Stimulated activated CD4-positive, alpha-beta T cell treated with anti-CD3 and anti-CD28 coated beads, Interleukin-12 subunit alpha, Interleukin-12 subunit beta, amount 100 ng/mL, for 24 hours (primary cell): ENCODE measurements at places on chromosomes 6 and 20.

GRCh38 chr6:163285691-163286090 is 128.8 kb upstream of the QKI start:
- no peak for DNase-seq

GRCh38 chr20:41154436-41155176 is 17.3 kb downstream of the PLCG1 start:
- DNase-seq, result no peak

- DNase-seq, result no peak
Measured at GRCh38 chr20:2698186-2698817, 5.7 kb downstream of the EBF4 start.

DNA sequence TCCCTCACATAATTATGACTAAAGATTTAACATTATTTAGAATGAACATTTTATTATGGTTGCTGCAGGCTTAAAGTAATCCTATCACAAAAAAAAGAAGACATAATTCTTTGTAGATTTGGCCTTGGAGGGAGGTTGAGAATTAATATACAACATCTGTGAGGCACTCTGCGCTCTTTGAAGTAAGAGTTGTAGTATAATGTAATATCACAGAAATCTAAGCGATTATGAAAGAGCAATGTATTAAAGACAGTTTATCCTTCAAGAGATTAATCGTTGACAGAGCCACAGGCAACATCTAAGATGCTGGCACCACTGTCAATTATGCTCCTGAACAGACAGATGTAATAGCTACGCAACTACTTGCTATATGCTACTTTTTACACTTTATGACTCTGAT is 946.8 kb downstream of the GRIK2 start:
- no peak for DNase-seq

- no peak for DNase-seq
Measured at GRCh38 chr6:14658886-14659561, 541.5 kb downstream of the CD83 start.

GRCh38 chr20:50242863-50243609 is 52.4 kb downstream of the CEBPB start:
- no peak for DNase-seq

DNA sequence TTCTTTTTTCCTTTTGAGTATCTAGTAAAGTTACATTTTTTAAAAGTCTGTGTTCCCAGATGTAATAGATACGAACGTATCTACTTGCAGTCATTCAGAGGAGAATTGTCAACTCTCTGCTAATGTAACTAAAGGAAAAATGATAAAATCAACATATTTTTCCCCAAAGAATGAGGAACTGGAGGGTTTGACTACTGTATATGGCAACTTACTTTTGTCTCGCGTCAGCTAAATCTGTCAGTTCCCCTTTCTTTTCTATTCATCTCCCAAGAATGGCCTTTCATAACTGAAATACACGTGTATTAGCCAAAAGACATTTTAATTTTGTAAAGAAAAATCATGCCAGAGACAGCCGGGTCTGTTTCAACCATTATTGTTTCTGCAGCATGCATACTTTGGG is 5.4 kb downstream of the EYA2 start:
- DNase-seq, result no peak

DNA sequence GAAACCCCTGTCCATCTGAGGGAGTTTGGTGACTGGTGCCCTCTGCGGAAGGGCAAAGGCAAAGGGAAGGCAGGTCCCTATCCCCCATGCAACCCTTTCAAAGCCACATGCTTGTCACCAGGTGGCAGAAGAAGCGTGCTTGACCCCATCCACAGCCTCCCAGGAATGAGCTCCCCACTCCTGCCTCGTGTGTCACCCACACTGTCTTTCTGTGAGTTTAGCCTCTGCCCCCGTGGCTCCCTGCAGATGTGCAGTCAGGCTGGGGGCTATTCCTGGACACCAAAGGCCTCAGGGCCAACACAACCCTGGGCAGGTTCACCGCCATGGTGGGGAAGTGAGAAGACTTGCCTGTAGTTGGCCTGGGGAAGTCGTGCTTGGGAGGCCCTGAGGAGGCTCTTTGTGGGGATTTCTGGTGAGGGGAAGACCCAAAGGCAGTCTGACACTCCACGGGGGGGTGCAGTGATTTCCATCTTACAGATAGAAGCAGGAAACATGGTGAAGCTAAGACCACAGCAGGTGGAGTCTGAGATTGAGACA is 16.6 kb upstream of the PCMTD2 start:
- DNase-seq, result no peak

- no peak for DNase-seq
Measured at GRCh38 chr6:88047510-88048150, at the start of gene SPACA1. Gene SPACA1, plus strand, starts transcription at chr6:88047841. Its CDS starts 65 bp downstream, at chr6:88047906.

DNA sequence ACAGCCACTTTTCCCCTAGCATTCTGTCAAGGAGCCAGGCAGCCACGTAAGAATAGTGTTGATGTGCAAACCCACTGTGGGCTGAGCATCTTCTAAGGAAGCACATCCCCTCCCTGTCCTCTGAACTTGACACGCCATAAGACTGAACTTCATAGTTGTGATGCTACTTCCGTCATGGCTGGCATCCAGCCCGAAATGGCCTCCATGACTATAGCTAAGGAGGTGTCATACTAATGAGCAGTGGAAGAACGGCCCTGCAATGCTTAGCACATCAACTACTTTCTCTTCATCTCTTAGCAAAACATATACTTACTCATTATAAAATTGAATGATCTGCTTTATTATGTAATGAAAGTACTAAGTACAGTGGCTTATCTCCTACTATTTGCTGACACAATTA is 110.2 kb downstream of the GJA10 start:
- DNase-seq, result no peak

- no peak for DNase-seq
Measured at GRCh38 chr6:18347866-18348265, 39.3 kb upstream of the RNF144B start.

- no peak for DNase-seq
Measured at GRCh38 chr6:130843575-130844320, 16.5 kb downstream of the SMLR1 start.

GRCh38 chr6:37304766-37305165 is 46.8 kb upstream of the TMEM217 start:
- DNase-seq, result no peak

- DNase-seq, result no peak
Measured at GRCh38 chr6:154996841-154997311, 1.8 kb downstream of the TIAM2 start.

GRCh38 chr6:141107591-141108160 is 1025.0 kb upstream of the GJE1 start:
- DNase-seq, result no peak

DNA sequence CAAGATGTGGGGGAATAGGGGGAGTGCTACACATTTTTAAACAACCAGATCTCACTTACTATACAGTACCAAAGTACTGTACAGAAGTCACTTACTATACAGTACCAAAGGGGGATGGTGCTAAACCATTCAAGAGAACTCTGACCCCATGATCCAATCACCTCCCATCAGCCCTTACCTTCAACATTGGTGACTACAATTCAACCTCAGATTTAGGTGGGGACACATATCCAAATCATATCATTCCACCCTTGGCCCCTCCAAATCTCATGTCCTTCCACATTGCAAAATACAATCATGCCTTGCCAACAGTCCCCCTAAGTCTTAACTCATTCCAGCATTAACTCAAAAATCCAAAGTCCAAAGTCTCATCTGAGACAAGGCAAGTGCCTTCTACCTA is 49.9 kb upstream of the CD2AP start:
- no peak for DNase-seq

- no peak for DNase-seq
Measured at GRCh38 chr20:38537176-38537575, 43.8 kb upstream of the ADIG start.

DNA sequence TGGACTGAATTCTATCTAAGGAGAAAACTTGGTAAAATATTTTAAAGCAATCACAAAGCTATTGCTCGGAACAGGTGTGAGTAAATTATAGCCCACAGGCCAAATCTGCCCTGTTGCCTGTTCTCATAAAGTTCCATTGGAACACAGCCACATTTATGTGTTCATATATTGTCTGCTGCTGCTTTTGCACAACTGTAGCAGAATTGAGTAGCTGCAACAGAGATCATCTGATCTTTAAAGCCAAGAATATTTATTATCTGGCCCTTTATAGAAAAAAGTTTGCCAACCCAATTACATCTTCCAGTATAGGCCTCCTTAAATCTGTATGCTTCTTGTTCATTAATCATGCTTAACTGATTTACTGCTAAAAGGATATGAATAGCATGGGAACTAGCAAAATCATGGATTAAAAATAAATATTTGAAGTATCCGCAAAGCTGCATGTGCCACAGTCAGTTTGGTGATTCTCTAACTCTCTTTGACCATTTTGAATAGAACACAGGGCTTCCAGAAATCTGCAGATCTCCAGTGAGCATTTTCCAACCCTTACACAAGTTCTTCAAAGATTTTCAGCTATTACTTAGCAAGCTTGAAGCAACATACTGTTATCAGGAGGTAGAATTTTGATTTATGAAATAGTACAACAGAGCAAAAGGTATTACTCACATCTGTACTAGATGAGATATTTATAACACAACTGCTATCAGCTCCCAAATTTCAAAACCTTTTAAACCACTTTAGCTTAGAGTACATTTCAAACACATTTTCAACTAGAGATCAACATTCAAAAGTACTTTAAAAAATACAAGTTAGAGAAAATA is 312.6 kb upstream of the ID4 start:
- DNase-seq, result no peak

- DNase-seq, result no peak
Measured at GRCh38 chr6:71043902-71044301, 87.0 kb upstream of the B3GAT2 start.

DNA sequence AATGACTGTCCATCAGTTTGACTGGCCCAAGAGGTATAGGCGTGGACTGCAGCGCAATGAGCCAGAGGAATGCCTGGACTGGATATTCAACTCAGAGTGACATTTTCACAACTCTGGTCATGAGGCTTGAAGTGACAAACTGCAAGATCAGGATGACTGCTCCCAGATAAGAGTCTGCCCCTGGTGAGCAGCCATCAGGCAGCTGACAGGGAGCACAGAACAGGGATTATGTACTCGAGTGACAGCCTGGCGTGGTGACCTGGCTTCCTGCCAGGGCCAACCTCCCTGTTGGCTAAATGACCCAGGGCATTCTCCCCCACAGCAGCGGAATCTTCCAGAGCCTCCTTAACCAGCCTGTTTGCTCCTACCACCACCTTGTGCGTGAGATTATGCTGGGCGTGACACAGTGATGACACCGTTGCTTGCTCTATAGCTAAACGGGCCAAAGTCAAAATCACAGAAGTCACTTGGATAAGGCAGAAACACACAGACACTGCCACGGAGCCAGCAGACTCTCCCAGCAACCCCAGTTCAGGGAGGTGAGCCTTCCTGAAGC is 209.1 kb upstream of the JARID2 start:
- DNase-seq, result no peak

- no peak for DNase-seq
Measured at GRCh38 chr6:42551217-42551616, 12.6 kb upstream of the UBR2 start.

GRCh38 chr20:19519466-19519865 is 238.6 kb upstream of the RIN2 start:
- DNase-seq, result no peak
